Activated CD4-positive, alpha-beta T cell treated with anti-CD3 and anti-CD28 coated beads for 48 hours (primary cell): ENCODE measurements at places on chromosomes 2 and 18.

DNA sequence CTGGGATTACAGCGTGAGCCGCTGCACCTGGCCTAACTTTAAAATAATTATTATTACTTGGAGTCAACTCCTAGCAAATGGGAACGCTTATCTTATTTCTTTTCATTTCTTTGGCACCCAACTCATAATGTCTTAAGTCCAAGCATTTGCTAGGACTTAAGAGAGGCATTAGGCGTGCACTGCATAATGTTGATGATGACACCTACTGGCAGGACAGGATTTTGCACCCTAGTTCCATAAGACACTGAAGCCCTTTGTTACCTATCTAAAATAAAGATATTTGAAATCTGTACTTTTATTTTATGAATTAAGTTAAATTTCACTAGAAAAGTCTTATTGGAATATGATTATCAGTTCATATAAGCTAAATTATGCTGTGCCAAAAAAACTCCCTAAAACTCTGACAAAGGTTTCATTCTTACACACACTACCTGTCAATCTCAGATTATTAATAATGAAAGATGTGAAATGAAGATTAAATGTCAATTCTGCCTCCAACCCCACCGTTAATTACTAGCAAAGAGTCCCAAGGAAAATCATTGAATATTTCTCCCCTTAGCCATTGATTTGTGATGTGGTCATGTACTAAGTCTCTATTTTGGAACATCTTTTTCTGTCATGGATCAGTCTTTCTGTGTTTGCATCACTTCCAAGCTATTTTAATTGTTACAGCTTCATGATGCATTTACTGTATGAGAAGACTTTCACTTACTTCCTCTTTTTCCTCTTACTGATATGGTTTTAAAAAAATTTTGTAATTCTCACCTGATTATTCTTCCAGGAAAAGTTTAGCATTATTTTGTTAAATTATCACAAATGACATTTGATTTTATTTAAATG, 12.7 kb upstream of the CDH2 start:
- DNase-seq = peak; percentile 36

DNA sequence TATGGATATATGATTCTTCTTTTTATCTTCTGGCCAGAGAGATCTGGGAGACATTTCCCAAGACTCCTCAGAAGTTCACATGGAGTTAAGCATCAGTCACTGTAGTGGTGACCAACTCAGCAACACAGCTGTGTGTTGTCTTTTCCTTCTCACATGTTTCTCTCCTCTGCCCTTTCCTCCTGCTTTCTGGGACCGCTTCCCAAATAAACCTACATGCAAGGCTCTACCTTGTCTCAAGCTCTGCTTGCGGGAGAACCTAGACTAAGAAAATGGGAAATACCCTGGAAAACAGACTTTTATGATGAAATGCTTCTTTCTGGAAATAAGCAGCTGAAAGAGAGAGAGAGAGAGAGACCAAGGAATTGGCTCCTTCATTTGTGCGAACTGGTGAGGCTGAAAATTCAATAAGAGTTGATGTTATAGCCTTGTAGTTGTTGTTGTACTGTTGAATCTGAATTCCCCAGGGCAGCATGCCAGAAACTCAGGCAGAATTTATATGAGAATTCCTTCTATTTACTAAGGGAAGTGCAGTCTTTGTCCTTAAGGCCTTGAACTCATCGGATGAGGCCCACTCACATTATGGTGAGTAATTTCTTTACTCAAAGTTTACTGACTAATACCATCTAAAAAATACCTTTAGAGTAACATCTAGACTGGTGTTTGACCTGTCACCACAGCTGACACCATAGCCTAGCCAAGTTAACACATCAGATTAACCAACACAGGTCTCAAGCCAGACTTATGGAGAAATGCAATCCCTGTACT, 22.7 kb upstream of the DSC1 start:
- no peak for DNase-seq

GRCh38 chr2:216775043-216775453, 79.7 kb upstream of the IGFBP5 start:
- DNase-seq = no peak

GRCh38 chr2:170227951-170228350, 50.0 kb downstream of the MYO3B start:
- DNase-seq = no peak

DNA sequence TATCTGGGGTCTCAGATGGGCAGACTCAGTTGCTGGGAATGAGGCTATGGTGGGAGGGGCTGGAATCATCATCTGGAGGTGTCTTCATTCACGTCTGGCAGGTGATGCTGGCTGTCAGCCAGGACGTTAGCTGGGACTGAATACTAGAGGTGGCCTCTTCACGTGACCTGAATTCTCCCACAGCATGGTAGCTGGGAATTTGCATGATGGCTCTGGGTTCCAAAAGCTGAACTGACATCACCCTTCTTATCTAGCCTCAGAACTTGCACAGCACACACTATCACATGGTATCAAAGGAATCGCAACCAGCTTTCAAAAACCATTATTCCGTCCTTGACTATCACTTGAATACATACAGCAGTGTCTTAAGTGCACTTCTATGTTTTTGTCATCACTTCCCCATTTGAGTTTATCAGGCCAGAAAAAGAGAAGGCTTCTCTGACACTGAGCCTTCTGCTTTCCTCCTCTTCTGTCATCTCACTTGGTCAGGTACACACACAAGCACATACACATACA, 53.0 kb upstream of the LRP2 start:
- no peak for DNase-seq

DNA sequence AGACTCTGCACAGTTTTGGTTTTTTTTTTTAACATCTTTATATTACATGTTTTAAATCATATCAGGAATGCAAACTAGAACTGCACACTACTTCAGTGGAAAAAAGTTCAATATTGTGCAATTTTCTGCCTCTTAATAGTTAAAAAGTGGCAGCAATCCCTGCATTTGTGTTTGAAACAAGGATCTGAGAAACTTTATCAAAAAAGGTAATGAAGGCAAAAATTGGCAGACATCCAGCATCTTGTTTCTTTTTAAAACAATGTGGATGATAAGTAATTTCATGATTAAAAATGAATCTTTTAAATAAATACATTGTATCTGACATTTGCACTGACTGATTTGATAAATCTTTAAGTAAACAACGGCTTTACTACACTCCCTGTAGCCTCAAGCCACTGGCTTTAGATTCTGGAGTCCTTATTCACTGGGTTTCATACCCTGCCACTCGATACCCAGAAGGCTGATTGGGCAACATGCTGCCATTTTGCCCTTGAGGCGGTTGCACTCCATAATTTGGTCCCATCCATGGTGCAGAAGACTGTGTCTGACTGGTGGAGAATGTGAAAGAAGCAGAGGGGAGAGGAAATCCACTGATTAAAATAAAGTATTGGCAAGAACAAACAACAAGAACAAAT, 21.6 kb upstream of the C2orf42 start:
- no peak for DNase-seq

GRCh38 chr2:11602563-11603204, 67.3 kb downstream of the NTSR2 start:
- DNase-seq = no peak

DNA sequence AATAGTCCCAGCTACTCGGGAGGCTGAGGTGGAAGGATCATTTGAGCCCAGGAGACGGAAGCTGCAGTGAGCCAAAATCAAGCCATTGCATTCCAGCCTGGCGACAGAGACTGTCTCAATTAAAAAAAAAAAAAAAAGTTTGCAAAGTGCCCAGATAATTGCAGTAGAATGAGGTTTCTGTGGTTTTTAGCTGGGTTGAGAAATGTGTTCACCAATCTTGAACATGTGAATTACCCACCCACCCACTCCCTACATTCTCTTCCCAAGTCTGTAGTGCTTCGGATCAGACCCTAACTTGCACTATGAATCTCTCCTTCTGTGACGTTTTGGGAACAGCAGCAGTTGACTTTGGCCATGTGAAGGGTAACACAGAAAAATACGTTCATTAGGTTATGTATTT, 247.3 kb downstream of the PTGR3 start:
- DNase-seq = no peak

DNA sequence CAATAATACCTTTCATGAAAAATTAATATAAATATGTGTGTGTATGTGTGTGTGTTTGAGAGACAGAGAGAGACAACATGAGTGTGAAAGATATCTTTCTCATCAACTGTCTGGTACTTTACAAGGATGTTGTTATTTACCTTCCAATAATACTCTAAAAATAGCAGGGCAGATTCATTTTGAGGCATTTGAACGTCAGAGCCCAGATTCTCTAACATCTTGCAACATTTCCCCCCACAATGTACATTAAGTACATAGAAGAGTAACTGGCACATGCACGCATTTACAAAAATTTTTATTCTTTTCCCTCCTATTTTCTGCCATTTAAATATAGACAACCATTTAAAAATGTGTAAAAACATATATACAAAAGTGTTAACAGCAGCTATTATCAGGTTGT, 100.9 kb downstream of the PID1 start:
- DNase-seq = no peak

DNA sequence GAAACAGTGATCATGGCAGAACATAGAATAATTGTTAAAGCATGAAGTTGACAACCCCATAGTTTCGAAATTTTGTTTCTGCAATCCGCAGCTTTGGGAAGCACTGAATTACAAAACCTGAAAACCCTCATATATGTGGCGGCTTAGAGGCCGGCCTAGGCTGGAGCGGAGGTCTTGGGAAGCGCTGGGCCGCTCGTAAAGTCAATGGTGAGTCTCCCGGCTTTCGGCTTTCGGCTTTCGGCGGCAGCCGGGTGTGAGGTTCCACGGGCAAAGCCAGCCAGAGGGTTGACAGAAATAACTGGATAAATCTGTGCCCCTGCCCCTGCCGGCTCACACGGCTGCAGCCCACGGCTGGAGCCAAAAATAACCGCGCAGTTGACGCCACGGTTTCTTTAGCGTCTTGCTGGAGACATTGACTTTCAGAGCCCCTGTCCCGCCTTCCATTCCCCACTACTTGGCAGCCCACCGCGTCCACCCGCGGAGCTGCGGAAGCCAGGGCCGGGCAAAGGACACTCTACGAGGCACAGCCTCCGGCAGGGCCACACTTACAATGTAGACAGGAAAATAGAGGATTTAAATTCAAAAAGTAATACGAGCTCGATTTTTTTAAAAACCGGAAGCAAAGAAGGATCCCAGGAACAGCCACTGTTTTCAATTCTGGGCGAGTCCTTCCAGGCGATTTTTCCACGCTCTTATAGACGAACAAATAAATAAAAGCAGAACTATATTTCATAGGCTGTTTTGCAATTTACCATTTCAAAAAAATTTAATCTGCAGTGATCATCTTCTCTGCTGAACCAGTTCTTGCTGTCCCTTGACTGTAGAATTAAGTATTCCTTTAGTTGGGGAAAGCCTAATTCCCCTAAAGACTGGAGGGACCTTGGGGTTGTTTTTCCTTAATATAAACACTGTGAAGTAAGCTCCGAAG, 28.3 kb upstream of the ATP6V1B1 start:
- DNase-seq = no peak

DNA sequence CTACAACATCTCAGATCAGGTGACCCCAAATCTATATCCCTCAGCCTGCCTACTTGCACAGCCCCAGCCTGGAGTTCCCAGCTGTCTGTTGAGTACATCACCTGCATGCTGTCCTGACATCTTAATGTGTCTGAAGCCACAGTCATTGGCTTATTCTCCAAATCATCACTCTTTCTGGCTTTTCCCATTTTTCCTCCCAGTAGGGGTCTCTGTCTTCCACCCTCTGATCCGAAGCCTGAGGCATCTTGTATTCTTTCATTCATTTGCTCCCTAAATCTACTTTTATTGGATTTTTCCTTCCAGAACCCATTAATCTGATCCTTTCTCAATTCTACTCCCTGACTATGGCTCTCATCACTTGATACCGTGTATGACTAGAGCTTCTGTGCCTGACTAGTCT, 332.9 kb upstream of the DCC start:
- no peak for DNase-seq

DNA sequence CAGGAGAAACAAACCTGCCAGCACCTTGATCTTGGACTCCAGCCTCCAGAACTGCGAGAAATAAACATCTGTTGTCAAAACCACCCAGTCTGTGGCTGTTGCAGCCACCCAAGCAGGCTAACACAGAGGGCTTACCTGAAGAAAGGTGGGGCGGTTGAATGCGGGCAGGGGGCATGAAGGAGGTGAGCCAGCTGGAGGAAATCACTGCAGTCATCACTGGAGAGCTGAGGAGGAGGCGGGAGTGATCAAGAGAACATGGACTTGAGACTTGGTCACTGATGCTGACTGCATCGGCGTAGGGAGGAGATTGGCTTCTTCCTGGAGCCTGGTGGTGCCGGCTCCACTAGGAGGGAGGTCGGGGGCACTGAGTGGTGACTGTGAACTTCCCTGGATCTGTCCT, 14.6 kb upstream of the ARMC9 start:
- no peak for DNase-seq

- peak; percentile 66 for DNase-seq
These were observed 62.3 kb upstream of the GREB1L start for GRCh38 chr18:21179590-21180220.

- DNase-seq = no peak
These were observed 50.0 kb downstream of the RBBP8 start for GRCh38 chr18:22983175-22983574.

DNA sequence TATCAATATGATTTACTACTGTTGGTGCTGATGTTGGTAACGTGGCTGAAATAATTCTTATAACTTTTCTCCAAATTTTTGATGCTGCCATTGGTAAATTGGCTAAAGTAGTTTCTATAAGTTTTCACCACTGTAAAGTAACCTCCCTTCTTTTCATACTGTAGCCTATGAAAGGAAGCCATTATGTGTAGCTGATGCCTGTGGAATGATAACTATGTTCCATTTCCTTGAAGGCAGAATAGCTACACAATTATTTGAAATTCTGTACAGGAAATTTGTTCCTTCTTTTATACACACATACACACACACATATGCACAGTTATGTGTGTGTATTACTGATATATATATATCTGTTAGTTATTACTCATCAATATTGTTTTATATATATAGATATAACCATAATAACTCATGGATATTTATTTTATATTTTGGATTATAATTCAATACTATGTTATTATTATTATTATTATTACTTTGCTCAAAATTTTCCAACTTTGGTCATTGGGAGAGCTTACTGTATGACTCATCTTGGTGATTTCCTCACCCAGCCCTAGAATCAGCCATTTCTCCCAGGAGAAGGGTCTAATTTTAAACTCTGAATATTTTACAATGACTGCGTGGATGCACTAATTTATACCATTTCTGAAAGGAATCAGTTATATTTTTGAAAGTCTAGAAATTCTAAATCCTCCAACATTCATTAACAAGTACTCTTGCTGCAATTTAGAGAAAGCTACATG, 1677.7 kb downstream of the SUCLG1 start:
- DNase-seq = no peak

GRCh38 chr2:196876364-196876763, 50.1 kb downstream of the PGAP1 start:
- no peak for DNase-seq

- no peak for DNase-seq
These were observed 136.5 kb upstream of the RND3 start for GRCh38 chr2:150624001-150624401.

DNA sequence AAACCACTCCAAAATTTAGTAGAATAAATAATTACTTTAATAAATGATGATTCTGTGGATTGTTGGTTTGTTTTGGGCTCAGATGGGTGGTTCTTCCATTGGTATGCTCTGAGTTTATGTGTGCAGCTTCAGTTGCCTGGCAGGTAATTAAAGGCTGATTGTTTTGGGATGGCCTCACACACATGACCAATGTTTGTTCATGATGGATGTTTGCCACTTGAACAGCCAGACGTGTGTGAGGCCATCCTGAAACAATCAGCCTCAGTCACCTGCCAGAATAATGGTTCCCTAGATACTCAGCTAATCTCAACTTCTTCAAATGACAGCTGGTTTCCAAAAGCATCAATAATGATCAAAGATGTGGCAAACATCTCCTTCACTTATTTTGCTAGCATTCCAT, 352.5 kb upstream of the GULP1 start:
- no peak for DNase-seq
